ENCODE measurements at places on chromosomes 12 and 14. TPM values are rescaled to one million over a fixed set of nuclear protein-coding genes. Genes with fewer than 3 reads are reported as not detected.

DNA sequence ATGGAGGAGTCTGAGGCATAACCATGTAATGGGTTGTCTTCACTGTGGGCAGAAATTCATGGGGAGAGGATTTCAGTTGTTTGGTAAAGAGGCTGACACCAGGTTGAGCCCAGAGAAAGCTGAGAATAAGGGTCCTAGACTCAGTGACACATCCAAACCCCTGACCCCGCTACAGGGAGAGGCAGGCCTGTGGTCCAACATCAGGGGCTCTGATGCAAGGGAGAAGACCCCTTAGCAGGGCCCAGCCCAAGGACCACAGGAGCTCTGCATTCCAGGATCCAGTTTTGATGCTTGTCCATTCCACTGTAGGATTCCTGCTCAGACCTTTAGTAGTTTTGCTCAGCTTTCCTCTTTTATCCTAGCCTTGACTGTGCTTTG lies 15.5 kb downstream of the GPR68 start:
- H3K4me1 ChIP-seq = peaks cover 98% of the 10 kb centered on the region
- DNase-seq = no peak
- H3K4me3 ChIP-seq = no peak overlapping the region
- H3K36me3 ChIP-seq = peaks cover 16% of the 10 kb centered on the region
- H3K27me3 ChIP-seq = no peaks in the 10 kb centered on the region
- H3K27ac ChIP-seq = peak overlapping the region; percentile 76

DNA sequence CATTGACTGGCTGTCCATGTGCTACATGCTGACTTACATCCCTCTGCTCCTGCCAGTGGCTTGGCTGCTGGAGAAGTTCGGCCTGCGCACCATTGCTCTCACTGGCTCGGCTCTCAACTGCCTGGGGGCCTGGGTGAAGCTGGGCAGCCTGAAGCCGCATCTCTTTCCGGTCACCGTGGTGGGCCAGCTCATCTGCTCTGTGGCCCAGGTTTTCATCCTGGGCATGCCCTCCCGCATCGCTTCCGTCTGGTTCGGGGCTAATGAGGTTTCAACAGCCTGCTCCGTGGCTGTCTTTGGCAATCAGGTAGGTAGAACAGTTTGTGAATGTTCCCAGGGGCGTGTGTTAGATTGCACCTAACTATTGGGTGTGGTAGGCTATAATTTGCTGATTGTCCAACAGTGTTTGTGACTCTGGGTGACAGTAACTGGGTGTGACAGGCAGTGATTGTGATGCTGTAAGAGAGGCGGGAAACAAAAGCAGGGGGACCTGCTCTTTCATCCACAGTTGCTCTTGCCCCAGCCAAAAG lies 981 bp downstream of the FLVCR2 start:
- H3K27ac ChIP-seq = no peak overlapping the region
- no peak for DNase-seq
- H3K4me1 ChIP-seq = peaks cover 28% of the 10 kb centered on the region
- peak overlapping the region; percentile 81 for H3K4me3 ChIP-seq
- no peaks in the 10 kb centered on the region for H3K27me3 ChIP-seq
- no peaks in the 10 kb centered on the region for H3K36me3 ChIP-seq

GRCh38 chr14:59081720-59082119 lies 106.7 kb upstream of the DAAM1 start:
- no peak overlapping the region for H3K27ac ChIP-seq
- DNase-seq = no peak

GRCh38 chr12:71640316-71640715 lies 23.3 kb downstream of the ZFC3H1 start:
- DNase-seq = no peak
- H3K27ac ChIP-seq = no peak overlapping the region
- peaks cover 85% of the 10 kb centered on the region for H3K36me3 ChIP-seq
- H3K4me1 ChIP-seq = no peaks in the 10 kb centered on the region
- H3K4me3 ChIP-seq = no peak overlapping the region

- H3K4me1 ChIP-seq = no peaks in the 10 kb centered on the region
- no peaks in the 10 kb centered on the region for H3K36me3 ChIP-seq
- H3K27me3 ChIP-seq = peaks cover 9% of the 10 kb centered on the region
- H3K4me3 ChIP-seq = no peak overlapping the region
- H3K27ac ChIP-seq = no peak overlapping the region
Measured at GRCh38 chr12:113569806-113570205, 98.1 kb upstream of the LHX5 start.

DNA sequence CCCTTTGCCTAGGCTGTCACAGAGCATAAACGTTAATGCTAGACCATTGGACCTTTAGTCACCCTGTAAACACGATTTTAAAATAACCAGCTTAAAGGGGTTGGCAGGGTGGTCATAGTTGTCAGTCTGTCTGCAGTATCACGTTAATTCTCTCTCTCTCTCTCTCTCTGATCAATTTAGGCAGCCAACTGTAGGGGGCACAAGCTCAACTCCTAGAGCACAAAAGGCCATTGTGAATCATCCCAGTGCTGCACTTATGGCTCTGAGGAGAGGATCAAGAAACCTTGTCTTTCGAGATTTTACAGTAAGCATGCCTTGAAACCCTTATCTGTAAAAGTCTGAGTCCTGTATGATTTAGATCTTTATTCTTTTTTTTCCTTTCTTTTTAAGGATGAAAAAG lies 97.1 kb downstream of the SCAF11 start:
- no peaks in the 10 kb centered on the region for H3K27me3 ChIP-seq
- H3K36me3 ChIP-seq = peaks cover 61% of the 10 kb centered on the region
- DNase-seq = no peak
- H3K4me1 ChIP-seq = peaks cover 5% of the 10 kb centered on the region

GRCh38 chr12:96452261-96452922 lies 37.0 kb upstream of the CFAP54 start:
- no peak for DNase-seq
- no peaks in the 10 kb centered on the region for H3K27me3 ChIP-seq
- H3K36me3 ChIP-seq = no peaks in the 10 kb centered on the region
- no peaks in the 10 kb centered on the region for H3K4me1 ChIP-seq

Gene MYH6
- total RNA-seq = not detected

DNA sequence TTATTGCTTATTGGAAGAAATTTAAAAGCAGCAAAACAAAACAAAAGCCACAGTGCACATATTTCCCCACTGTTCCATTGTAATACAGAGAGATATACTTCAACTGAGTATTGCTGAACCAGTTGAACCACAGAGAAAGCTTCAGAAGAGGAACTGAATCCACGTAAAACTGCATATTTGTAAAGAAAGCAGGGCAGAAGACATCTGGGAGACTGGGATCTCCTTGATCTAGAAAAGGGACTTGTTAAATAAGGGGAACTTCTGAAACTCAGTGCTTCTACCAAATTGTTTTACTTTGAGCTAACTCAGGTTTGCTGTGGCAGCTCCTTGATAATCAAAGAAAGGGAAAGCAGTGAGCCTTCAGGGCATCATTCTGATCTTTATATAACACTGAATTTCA lies 411.1 kb upstream of the MDGA2 start:
- no peaks in the 10 kb centered on the region for H3K36me3 ChIP-seq
- H3K4me3 ChIP-seq = no peak overlapping the region
- no peak overlapping the region for H3K27ac ChIP-seq
- H3K27me3 ChIP-seq = no peaks in the 10 kb centered on the region
- DNase-seq = no peak

DNA sequence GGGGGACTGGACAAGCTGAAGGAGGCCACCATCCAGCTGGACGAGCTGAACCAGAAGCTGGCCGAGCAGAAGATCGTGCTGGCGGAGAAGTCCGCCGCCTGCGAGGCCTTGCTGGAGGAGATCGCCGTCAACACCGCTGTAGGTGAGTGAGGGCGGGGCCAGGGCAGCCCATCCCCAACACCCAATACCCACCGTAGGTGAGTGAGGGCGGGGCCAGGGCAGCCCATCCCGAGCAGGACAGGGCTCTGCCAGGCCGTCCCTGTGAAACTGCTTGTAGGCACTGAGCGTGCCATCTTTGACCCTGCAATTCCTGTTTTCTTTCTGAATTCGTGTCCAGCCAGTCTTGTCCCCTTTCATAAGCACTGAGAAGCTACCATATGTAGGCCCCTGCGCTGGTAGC lies 74.0 kb downstream of the CCDC92 start:
- no peak for DNase-seq
- H3K27me3 ChIP-seq = no peaks in the 10 kb centered on the region
- no peaks in the 10 kb centered on the region for H3K36me3 ChIP-seq
- no peak overlapping the region for H3K4me3 ChIP-seq
- peaks cover 4% of the 10 kb centered on the region for H3K4me1 ChIP-seq
- H3K27ac ChIP-seq = no peak overlapping the region

- no peaks in the 10 kb centered on the region for H3K36me3 ChIP-seq
- no peak for DNase-seq
- no peak overlapping the region for H3K4me3 ChIP-seq
- H3K27ac ChIP-seq = no peak overlapping the region
Measured at GRCh38 chr12:20624718-20625117, 70.4 kb upstream of the SLCO1C1 start.

DNA sequence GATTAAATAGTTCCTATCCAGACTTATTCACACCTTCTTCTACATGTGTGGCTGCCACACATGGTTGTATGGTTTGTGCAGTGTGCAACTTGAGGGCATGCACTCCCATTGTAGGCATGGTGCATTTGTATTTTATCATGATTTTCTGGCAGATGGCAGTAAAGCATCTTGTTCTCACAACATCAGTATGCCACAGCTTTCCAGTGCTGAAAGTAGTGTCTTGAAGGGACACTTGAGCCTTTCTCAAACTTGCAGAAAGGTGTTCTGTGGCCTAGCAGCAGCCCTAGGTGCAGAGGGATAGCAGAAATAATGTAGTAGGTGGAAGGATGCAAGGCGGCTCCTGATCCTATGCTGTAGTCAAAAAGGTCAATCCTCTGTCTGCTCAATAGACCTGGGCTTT lies 72.9 kb downstream of the LMNTD1 start:
- H3K36me3 ChIP-seq = no peaks in the 10 kb centered on the region
- no peaks in the 10 kb centered on the region for H3K4me1 ChIP-seq
- no peak for DNase-seq
- no peak overlapping the region for H3K4me3 ChIP-seq
- H3K27me3 ChIP-seq = no peaks in the 10 kb centered on the region

Gene SLC25A47
- not detected for total RNA-seq

Gene THAP2
- total RNA-seq = 12.6 TPM

Gene TC2N
- 138 TPM for total RNA-seq

Gene YLPM1
- total RNA-seq = 87.2 TPM

DNA sequence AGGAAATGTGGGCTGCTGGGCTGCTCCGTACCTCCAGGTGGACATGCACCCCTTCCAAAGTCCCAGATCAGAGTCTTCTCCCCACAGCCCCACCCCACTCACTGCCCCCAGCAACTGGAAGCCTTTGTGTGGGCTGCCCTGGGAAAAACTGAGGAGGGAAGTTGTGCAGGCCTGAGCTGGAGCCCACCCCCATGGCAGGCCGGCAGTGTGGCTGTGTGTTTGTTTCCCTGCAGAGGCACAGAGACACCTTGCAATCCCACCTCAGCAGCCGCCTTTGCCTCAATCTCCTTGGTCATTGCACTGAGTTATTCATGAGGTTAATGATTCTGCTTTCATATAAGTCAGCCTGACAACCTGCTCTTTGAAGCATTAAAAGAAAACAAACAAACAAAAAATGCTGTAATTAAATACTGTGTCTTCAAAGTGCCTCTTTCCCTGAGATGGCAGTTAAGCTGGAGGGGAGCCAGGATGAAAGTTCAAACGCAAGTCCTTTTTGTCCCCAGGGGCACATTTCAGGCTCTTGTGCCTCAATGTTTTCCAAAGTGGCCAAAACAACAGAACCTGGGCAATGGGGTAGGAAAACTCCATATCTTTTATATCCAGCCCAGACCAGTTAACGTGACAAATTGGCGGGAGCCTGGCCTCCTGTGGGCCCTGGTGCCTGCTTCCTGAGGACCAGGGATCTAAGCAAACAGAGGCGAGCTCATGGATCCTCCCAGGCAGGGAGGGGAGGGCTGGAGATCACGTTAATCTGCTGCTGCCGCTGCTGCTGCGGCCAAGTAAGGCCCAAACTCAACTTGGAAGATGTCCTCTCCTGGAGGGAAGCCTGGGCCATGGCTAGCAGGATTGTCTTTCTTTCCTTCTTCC lies 51.9 kb upstream of the TSPAN11 start:
- peaks cover 3% of the 10 kb centered on the region for H3K27me3 ChIP-seq
- no peak overlapping the region for H3K4me3 ChIP-seq
- no peaks in the 10 kb centered on the region for H3K4me1 ChIP-seq
- no peak overlapping the region for H3K27ac ChIP-seq
- no peak for DNase-seq

- H3K36me3 ChIP-seq = peaks cover 98% of the 10 kb centered on the region
- no peak overlapping the region for H3K4me3 ChIP-seq
- no peaks in the 10 kb centered on the region for H3K27me3 ChIP-seq
- H3K4me1 ChIP-seq = no peaks in the 10 kb centered on the region
- H3K27ac ChIP-seq = no peak overlapping the region
Measured at GRCh38 chr14:31170411-31170810, 37.2 kb downstream of the HECTD1 start.

Gene ALX1
- not detected for total RNA-seq

DNA sequence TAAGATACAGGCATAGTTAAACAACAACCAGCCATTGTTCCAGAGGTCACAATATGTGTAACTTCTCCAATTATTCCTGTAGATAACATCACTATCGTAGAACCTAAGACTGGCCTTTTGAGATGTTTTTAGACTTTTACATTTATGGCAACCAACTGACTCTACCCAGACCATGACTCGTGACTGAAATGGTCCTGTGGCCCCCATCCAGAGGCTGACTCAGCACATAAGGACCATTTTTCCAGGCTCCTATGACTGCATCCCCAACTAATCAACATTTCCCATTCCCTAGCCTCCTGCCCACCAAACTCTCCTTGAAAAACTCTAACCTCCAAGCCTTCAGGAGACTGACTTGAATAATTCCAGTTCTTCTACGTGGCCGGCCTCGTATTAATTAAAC lies 52.6 kb upstream of the NID2 start:
- no peak overlapping the region for H3K27ac ChIP-seq
- peaks cover 13% of the 10 kb centered on the region for H3K4me1 ChIP-seq
- no peak for DNase-seq
- H3K4me3 ChIP-seq = no peak overlapping the region
- no peaks in the 10 kb centered on the region for H3K27me3 ChIP-seq

GRCh38 chr12:101889211-101889752 lies 11.9 kb downstream of the DRAM1 start:
- no peaks in the 10 kb centered on the region for H3K4me1 ChIP-seq
- no peak overlapping the region for H3K4me3 ChIP-seq
- DNase-seq = no peak
- H3K27me3 ChIP-seq = no peaks in the 10 kb centered on the region
- no peak overlapping the region for H3K27ac ChIP-seq

DNA sequence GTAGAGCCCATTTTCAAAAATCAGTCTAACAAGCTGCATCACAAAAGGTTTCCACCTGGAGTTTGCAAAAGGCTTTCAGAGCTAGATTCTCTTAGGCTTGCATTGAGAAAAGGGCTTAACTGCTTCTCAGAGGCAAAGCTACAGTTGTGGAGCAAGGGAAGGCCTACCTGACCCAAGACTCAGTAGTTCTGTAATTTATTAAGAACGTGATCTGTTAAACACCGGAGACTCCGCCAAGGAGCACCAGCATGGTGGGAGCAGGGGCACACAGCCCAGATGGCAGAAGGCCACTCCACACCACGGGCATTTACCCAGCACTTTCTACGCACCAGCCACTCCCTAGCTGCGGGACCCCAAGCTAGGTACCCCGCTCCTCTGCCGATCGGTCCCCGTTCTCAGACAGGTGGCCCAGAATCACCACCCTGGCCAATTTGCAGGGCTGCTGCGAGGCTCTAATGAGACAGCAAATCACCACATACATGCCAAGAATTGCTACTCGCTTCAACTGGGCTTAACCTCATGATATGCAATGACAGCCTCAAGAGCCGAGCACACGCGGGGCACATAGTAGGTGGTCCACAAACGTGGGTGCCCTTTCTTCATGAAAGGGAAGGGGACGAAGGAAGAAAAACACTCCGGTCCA lies 1.5 kb downstream of the ITPK1 start:
- H3K4me3 ChIP-seq = peak overlapping the region; percentile 59
- peaks cover 37% of the 10 kb centered on the region for H3K4me1 ChIP-seq
- no peaks in the 10 kb centered on the region for H3K36me3 ChIP-seq
- DNase-seq = no peak

Gene CDK17
- 113 TPM for total RNA-seq
